Caudate nucleus (tissue), 63 donors: ENCODE measurements at places on chromosomes 2 and 18.

GRCh38 chr2:232927793-232928550 lies 57.9 kb downstream of the SNORC start:
- no peak for DNase-seq

DNA sequence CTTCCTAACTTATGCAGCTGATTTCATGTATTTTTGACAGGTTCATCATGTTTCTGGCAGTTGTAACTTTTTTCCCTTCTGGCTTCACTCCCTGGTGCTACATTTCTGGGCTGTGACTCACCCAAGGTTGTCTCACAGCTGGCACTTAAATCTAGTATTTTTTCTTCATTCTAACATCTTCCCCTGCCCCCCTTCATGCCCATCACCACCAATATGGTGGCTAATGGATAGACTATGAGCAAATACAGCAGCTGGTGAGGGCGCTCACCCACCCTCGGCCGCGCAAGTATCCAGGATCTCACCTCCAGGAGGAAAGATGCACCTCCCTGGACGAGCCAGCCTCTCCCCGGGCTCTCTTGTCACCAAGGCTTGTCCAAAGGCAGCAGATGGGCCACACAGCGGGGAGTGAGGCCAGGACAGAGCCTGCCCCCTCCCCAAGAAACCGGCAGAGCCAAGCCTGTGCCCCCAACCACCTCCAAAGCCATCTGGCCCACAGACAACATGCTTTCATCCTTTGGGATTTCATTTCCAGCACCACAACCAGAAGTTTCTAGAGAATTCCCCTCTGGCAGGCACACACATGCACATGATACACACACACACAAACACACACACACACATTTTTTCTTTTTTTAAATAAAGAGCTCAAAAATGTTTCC lies 39.1 kb downstream of the ATOH8 start:
- DNase-seq = no peak

DNA sequence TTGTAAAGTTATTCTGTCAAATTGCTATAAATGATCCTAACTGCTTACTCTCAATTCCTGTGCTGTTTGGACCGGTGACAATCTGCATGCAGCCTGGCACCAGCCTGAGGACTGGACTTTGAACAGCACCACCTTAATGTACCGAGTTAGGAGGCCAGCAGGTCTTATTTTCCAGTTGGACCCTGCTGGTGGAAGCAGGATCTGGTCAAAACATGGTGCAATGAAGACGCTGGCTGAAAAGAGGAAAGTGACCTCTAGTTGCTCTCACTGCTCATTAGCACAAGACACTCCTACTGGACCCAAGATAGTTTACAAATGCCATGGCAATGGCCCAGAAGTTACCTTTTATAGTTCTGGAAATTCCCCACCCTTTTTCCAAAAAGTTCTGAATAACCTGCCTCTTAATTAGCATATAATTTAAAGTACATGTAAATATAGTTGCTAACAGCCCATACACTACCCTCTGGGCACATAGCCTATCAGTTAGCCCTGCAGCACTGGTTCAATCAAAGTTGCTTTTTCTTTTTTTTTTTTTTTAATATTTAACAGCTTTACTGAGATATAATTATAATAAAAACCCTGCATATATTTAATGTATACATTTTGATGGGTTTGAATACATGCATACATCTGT lies 35.8 kb downstream of the RBKS start:
- DNase-seq = no peak

GRCh38 chr2:212021947-212022346 lies 516.7 kb downstream of the ERBB4 start:
- DNase-seq = no peak

DNA sequence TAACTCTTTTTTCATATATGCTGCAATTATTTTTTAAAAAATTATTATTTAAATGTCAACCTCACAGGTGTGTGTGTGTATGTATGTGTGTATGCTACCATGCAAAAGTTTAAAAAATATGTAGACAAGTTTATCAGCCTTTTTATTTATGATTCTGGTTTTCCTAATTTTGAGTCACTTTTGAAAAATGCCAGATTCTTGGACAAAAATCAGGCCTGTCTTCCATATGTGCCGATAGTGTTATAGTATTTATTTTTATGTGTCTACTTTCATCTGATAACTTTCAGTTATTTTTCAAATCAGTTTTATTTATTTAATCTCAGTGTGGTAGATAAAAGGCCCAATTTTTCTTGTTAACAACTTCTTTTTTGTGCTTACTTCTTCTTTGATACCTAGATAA lies 176.2 kb downstream of the RDH14 start:
- no peak for DNase-seq

DNA sequence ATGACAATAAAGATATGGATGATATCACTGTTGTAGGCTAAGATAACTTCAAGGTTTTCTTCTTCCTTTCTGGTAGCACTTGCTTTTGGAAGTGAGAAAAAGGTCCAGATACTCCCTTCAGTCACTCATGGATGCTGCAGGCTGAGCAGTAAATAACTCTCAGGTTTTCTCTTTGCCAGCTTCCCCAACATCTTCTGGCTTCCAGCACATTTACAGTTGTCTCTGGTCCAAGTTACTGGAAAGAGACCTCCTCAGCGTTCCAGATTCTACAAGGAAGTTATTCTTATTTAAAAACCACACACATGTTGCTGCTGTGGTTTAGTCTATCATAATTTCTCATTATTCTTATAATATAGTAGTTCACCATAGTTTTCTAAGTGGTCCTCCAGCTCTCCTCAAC lies 383.4 kb downstream of the PLCL1 start:
- no peak for DNase-seq

GRCh38 chr18:61589724-61590065 lies 256.5 kb downstream of the CDH20 start:
- no peak for DNase-seq

GRCh38 chr2:2547451-2547850 lies 216.4 kb upstream of the MYT1L start:
- DNase-seq = peak; percentile 53

DNA sequence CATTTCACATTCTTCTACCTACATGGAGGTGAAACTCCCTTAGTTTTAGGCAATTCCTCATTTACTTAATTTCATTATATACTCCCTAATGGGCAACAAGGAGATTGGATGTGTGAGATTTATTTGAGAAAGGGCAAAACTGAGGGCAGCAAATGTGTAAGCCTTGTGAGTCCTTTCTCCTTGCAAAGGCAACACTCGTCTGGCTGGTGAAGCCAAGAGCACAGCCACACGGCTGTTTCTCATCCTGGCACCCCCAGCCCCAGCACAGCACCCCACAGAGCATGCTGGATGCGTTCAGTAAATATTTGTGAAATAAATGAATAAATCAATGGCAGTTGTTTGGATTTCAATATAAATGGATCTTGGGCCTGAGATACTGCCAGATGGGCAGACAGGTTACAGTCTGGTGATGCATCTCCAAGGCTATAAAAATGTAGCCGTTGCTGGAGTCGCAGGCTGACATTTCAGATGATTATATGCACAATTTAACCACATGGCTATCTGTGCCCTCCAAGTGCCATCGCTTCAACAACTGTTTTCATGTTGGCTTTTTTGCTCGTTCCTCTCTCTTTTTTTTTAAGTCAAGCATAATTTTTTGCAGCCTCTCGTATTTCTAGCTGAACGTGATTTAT lies 154.1 kb upstream of the REV1 start:
- no peak for DNase-seq

- DNase-seq = no peak
These were observed 3.0 kb downstream of the MEIS1 start for GRCh38 chr2:66437691-66438497.

GRCh38 chr2:239711911-239712570 lies 311.2 kb upstream of the HDAC4 start:
- no peak for DNase-seq

DNA sequence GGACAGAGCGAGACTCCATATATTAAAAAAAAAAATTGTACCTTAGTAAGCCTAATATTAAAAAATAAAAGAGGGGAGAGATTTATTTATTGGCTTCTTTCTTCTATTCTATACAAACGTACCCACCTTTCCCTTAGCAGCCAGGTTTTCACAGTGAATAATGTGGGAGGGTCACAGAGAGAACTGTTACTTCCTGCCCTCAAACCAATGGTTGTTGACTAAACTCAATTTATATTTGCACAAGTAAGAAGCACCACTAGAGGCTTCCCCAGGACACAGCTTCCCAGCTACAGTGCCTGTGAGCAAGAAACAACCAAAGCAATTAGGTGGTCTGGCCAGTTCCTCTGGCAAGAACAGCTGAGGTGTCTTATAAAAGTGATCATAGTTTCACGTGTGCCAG lies 28.9 kb upstream of the GALR1 start:
- DNase-seq = no peak

DNA sequence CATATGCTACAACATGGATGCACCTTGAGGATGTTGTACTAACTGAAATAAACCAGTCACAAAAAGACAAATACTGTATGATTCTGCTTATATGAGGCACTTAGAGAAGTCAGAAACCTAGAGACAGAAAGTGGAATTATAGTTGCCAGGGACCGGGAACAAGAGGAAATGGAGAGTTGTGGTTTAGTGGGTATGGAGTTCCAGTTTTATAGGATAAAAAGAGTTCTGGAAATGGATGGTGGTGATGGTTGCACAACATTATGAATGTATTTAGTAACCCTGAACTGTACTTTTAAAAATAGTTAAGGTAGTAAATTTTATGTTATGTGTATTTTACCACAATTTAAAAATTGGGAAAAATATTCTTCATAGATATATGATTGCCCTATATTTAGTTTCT lies 97.7 kb downstream of the DPP4 start:
- DNase-seq = no peak
